Ammon's horn (tissue), 1 donor: ENCODE measurements at places on chromosomes 1 and 21.

- DNase-seq = no peak
These were observed 35.4 kb downstream of the WNT2B start for GRCh38 chr1:112544011-112544688.

DNA sequence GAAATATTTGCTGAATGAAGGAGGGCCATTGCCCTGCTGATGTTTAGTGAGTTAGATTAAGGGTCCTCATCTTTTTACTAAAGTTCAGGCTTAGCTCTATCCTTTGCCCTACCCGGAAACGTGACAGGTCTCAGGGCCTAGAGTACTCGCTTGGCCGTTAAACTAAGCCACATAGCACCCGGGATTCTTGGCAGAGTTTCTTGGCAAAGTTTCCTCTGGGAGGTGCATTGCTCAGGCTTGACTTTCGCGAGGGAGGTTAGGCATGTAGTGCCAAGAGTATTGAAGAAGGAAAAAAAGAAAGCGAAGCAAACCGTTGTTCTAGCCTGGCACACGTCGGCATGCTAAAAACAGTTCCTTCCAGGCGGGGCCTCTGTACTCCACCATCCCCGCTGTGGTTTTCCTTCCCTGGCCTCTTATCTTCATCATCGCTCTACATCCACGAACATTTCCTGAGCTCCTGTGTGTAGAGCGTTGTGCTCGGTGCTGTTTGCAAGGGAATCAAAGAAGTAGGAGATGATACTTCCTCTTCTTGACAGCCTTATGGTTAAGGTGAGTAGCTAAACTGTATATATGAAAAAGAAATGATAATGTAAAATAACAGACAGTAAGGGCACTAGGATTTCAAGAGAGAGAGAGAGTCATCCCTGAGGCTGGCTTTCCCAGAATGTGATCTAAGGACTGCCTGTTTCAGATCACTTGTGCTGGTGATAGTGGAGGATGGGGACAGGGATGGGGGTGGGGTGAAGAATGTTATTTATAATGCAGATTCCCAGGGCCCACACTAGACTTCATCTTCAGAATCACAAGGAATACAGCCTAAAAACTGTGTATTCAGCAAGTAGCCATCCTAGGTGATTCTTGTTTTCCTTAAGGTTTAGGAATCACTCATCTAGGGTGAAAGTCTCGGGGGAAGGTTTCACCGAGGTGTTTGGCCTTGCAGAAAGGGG is 18.8 kb downstream of the RNF220 start:
- no peak for DNase-seq

DNA sequence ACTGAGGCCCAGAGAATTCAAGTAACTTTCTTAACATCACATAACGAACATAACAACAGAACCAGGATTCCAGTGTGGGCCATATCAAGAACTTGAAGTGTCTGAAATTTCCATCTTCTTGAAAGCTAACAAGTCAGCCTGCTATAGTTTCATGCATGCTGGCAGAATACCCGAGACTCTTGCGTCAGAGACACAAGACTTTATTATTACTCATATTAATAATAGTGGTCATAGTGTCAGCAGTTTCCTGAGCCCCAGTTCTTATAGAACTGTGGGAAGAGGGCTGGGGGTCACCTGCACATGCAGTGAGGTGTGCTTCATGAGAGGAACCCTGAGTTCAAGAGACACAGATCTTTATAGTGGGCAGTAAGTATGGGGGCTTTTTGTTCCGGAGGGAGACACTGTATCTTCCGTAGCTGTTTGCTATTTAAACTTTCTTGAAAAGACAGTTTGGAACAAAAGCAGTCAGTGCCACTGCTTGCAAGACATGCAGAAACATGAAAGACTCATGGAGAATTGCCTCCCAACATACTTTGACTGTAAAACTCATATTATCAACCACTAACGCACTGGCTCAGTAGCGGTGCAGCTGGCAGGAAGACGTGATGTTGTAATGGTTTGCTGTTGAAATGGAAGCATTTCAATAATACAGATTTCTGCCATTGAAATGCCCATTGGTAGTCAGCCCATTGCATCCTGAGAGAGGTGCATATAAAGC is 339.2 kb downstream of the ADGRL2 start:
- DNase-seq = no peak

DNA sequence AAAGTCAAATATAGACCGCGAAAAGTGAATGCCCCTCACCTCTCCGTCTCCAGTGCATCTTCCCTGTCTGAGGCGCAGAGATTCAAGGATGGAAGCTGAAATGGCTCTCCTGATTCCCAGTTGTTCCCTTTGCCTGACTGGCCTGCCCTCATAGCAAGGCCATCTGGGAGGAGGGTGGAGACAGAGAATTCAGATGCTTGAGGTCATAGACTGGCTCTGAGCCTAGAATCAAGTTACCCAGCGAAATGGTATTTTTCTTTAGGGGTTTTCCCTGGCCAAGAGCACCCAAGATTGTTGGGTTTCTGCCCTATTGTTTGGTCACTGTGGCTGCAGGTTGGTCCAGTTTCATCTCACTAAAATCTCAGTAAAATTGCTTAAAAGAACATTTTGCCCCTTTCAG is 7.2 kb downstream of the METTL13 start:
- DNase-seq = no peak

DNA sequence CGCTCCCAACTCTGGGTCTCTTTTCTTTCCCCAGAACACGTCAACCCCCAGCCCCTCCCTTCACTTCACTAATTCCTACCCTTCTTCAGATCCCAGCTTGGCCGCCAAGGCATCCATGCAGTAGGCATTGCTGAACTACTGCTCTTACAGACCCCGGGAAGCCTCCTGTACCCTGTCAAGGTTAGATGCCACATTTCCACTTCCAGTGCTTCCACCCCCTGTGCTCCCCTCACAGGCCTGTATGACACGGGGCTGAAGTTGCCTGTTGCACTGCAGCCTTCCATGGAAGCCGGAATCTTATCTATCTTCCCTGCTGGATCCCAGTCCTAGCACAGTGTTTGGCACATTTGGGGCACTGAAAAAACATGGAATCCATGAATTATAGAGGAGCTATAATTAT is 99.0 kb upstream of the SOD1 start:
- no peak for DNase-seq

DNA sequence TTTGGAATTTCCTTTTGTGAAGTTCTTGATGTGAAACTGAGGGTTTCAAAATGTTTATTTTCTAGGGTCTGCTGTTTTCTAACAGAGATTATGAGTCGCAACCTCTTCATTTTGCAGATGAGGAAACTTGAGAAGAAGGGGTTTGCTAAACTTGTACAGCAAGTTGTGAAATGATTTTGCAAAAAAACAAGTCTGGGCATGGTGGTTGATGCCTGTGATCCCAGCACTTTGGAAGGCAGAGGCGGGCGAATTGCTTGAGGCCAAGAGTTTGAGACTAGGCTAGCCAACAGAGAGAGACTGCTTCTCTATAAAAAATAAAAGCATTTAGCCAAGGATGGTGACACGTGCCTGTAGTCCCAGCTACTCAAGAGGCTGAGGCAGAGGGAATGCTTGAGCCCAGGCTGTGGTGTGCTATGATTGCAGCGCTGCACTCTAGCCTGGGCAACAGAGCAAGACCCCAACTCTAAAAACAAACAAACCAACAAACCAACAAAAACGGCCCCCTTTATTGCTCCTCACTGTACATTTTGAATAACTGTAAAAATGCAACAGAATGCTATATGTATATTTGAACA is 9.9 kb downstream of the TRIM67 start:
- no peak for DNase-seq

GRCh38 chr21:30689822-30690221 is 28.8 kb downstream of the KRTAP21-3 start:
- DNase-seq = no peak

DNA sequence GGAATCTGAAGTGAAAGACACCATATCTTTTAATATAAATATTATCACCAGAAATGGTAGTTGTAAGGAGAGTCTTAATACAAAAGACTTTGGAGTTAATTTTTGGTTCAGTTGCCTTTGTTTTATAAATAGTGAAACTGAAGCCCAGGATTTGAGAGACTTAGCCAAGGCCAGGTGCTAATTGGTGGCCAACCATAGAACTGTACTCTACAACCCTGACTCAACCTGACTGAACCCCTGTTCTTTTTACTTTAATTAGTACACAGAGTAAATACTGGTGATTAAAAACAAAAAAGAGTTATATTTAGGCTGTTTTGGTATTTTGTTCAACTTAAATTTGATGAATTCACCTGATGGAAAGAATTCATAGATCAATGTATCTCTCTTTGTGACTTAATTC is 76.3 kb downstream of the SNX7 start:
- DNase-seq = no peak

GRCh38 chr1:109476825-109477224 is 6.9 kb upstream of the ATXN7L2 start:
- DNase-seq = no peak

DNA sequence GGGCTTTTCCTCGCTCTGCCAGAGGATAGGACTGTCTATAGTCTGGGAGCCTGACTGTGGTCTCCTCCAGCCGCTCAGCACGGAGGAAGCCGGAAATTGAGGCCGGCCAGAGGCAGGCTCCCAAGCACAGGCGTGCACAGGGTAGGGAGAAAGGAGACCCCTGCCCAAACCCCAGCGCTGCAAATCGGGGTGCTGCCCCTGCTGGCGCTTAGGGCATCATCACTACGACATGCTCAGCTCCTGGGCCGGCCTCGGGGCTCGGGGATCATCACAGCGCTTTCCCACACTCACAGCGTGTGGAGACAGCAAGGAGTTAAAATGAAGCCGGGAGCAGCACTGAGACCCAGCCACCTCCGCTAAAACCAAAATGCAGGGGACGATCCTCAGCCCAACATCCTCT is 62.8 kb upstream of the ARHGEF16 start:
- no peak for DNase-seq
